Cardiac septum (tissue), 1 donor: ENCODE measurements at places on chromosomes 1 and 21. TPM values are rescaled to one million over a fixed set of nuclear protein-coding genes. Genes with fewer than 3 reads are reported as not detected.

DNA sequence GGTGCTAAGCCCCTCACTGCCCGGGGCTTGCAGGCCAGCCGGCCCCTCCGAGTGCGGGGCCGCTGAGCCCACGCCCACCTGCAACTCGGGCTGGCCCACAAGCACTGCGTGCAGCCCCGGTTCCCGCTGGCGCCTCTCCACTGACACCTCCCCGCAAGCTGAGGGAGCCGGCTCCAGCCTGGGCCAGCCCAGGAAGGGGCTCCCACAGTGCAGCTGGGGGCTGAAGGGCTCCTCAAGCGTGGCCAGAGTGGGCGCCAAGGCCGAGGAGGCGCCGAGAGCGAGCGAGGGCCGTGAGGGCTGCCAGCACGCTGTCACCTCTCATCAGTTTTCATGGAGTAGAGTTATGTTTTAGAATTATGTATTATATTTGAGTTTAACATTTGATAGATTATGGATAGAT, 176.5 kb upstream of the FAM78B start:
- no peak for DNase-seq

NCMAP gene
- not detected for total RNA-seq

GRCh38 chr1:232409584-232409983, 220.3 kb downstream of the SIPA1L2 start:
- DNase-seq = no peak

- DNase-seq = no peak
Measured at GRCh38 chr1:53142226-53142853, at the start of gene SLC1A7. TSS of gene SLC1A7 (minus strand) at chr1:53142638. CDS start at chr1:53142449, 189 bp downstream.

DNA sequence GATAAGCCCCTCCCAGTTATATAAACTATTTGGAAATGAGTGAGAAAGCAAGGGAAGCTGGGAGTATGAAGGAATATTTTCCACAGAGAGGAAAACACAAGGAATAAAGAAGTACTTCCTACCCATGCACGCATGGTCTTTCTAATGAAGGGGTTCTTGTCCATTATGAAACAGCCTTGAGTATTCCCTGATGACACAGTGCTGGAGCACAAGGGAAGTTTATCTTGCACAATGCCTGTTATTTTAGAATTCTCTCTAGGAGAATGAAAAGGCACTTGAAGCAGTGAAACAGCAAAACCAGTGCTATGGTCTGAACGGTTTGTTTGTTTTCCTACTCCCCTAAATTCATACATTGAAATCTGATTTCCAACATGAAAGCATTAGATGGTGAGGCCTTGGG, 38.6 kb upstream of the ADAMTS1 start:
- DNase-seq = no peak
